ENCODE measurements at places on chromosomes 5 and 9.
A peak's percentile ranks its signal among the peaks of the same experiment; 100 is the strongest.

DNA sequence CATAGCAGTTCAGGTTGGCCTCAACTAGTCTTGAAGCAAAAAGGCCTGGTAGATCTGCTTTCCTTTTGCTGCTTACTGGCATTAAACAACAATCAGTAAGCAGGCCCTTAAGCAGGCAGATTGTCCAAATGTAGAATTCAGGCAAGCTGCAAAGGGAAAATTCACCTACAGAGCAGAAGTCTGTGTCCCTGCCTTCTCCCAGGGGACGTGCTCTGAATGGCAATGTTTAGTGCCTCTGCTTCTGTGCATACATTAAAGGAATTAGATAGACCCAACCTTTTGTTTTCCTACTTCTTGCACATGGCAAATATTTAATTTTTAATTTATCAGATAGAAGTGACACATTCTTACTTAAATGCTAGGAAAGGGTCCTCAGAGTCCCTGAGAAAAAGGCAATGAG is 328.8 kb upstream of the PIK3R1 start:
- no peak for DNase-seq

DNA sequence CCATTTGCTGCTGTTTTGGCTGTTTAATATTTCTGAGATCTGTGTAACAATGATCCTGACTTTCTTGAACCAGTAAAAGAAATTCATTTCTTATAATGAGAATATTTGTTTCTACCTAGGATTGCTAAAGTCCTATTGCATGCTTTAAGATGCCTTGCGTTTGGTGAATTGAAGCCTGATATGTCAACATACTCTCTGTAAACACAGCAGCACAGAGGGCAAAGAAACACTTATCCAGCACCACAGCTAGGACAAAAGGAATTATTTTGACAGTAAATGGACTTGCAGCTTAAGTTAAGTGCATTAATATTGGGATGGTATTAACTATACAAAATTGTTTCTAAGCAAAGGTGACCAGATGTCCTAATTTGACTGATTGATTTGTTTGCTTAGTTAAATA is 2031.2 kb upstream of the CDH6 start:
- no peak for DNase-seq

- DNase-seq: no peak
Measured at GRCh38 chr9:136082496-136083361, 12.4 kb downstream of the NACC2 start.

- DNase-seq: no peak
Measured at GRCh38 chr5:166926138-166926537, 1365.3 kb upstream of the WWC1 start.

DNA sequence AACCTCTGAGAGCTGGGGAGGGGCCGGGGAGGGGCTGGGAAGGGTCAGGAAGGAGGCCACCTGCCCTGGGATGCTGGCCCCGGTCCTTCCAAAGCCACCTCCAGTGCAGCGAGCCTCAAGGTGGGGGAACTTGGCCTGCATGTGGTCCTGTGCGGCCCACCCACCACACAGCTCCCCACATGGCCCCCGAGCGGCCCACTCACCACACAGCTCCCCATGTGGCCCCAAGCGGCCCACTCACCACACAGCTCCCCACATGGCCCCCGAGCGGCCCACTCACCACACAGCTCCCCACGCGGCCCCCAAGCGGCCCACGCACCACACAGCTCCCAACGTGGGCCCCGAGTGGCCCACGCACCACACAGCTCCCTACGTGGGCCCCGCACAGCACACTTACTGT is 2.0 kb upstream of the LCN10 start:
- DNase-seq: no peak

- DNase-seq: no peak
Measured at GRCh38 chr5:77869116-77869798, 93.1 kb upstream of the TBCA start.

DNA sequence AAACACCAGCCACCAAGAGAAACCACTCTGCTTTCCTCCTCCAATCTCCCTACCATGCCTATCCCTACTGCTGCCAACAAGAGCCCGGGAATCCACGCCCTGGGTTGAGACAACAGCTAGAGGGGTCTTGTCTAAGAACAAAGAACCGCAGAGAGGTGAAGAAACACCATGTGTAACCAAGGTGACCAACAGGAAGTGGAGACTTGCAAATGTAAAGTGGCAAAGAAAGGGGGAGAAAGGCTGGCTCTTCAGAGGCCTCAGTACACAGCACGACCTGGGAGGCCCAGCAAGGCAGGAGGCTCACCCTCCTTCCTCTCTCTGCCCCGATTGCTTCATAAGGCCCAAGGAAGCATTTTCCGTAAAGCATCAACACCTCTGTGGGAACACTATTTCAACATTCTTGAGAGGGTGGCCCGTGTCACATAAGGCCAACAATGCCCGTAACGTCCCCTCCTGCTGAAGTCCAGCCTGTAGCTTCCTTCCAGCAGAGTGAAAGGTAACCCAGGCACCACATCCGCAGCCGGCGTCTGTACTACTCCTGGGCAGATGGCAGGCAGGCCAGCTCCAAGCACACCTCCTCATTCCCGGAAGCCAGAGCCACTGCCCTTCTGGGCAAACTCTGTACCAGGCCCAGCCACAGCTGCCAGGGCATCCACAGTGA is 18.3 kb downstream of the CCNJL start:
- no peak for DNase-seq

- peak; percentile 13 for DNase-seq
Measured at GRCh38 chr5:60185231-60186099, 291.9 kb upstream of the PDE4D start.

DNA sequence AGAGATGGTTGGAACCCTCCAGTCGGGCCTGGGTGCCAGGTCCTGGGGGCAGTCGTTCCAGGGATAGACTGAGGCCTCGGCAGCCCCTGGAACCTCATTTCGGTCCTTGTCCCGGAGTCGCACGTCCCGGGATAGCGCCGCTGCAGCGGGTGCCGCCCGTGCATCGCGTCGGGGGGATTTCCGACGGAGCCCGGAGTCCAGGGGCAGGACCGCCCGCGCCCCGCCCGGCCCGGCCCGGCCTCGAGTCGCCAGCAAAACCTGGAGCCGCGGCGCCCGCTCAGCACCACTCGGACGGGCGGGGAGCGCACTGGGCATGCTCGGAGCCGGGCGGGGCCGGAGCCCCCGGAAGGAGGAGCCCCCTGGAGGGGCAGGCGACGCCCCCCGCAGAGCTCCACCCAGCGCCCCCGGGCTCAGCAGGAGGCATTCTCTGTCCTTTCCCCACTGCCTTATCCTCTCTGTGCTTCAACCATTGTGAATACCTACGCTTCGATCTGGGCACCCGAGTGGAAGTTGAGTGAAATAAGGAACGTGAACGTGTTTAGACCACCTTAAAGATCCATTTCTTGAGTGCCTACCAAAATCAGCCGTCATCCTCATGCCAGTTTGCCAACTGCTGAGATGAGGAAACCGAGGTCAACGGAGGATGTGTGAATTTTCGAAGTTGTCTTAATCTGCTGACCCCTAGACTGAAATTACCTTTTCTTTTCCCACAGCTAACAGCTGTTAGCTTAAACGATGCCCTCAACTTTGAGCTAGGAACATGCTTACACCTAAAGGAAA is 1.7 kb upstream of the PTPN3 start:
- no peak for DNase-seq

- DNase-seq: no peak
Measured at GRCh38 chr9:35856206-35856605, 14.0 kb downstream of the OR13J1 start.

DNA sequence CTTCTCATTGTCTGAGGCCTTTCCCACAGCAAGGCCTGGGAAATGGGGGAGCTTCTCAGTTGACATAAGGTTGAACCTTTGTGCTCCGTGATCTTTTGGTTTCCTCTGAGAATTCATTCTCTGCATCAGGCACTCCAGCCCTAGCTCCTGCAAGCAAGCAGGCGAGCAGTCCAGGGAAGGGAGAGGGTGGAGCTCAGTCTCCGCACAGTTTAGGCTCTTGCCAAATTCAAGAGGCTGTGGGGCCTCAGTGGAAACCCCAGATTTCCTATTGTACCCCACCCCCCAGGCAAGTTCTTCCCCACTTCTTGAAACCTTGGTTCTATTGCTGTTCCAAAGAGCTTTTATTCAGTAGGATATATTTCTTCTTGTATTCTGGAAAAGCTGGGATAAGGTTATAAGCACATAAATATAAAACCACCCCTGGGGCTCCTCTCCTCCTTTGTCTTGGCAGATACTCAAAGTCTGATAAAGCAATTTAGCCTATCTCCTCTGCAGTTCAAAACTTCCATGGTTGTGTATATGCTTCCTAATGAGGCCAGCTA is 147.2 kb downstream of the PDZD2 start:
- no peak for DNase-seq

GRCh38 chr9:89388084-89388867 is 70.0 kb downstream of the SECISBP2 start:
- DNase-seq: peak; percentile 74

DNA sequence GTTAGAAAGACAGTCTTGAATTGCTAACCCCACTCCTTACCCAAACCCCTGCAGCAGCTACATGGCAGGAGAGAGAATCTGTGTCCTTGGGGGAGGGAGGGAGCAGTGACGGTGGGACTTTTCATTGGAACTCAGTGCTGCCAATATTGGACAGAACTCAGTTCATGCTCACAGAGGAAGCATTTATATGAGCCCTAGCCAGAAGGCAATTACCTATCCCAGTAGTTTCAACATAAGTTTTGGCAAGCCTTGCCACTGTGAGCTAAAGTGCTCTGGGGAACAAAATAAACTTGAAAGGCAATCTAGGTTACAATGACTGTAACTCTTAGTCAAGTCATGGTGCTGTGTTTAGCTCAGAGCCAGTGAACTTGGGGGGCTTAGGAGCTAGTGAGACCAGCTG is 1013.4 kb upstream of the COX7C start:
- DNase-seq: no peak

DNA sequence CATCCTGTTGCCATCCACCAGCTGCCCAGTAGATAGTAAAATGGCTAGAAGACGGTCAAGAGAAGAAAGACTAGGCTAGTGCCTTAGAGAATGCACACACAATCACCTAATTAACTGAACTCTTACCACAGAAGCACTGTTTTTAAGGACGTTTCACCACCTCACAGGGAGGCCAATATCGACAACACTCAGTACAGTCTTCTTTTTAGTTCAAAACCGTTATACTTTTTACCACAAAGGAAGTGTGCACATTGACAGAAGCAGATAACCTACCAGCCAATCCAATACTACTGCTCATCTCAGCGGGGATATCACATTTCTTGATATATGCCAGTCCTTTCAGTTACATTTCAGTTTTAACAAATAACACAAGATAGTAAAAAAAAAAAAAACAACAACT is 122.3 kb downstream of the GNAQ start:
- no peak for DNase-seq

DNA sequence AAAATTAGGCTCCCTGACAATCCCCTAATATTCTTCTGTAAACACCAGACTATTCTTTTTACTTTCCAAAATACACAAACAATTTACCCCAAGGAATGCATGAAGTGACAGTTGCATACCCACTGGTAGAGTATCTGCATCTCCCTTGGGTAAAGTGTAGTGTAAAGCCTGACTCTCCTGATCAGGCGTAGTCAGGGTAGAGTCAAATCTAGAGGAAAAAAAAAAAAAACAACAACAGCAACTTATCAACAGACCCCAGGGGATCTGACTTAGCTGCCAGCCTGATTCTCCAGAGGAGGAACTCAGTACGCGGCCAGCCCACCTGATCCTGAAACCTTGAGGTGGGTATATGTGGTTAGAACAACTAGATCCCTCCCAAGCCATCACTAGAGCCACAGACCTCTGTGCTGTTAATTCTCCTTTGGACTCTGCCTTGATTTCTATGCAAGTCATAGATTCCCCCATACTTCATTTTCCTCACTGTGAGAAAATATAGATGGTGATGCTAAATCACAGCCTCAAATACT is 61.0 kb downstream of the ZNF608 start:
- DNase-seq: no peak

DNA sequence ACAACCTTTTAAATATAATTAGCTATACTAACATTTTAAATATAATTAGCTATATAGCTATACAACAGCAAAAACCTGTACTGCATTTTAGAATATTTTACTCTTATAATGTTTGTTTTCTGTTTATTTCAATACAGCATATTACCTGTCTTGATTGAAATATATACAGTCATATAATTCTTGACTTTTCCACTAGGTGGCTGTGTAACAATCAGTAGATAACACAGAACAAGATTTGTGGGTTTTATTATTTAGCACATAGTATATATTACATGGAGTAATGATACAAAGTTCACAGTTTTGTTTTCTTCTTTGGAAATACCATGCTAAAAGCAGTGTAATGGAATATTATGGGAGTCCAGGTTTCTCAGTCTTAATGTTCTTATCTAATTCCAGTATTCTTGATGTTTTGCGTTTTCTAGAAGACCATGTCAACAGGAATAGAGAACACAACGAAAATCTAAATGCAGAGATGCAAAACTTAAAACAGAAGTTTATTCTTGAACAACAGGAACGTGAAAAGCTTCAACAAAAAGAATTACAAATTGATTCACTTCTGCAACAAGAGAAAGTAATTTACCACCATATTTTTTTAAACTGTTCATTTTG is 13.3 kb downstream of the HMMR start:
- no peak for DNase-seq

GRCh38 chr5:963673-964531 is 44.7 kb upstream of the NKD2 start:
- peak; percentile 87 for DNase-seq

- no peak for DNase-seq
Measured at GRCh38 chr5:150035139-150035895, 34.8 kb downstream of the HMGXB3 start.

GRCh38 chr5:118224546-118224945 is 763.8 kb downstream of the DTWD2 start:
- DNase-seq: peak; percentile 90

DNA sequence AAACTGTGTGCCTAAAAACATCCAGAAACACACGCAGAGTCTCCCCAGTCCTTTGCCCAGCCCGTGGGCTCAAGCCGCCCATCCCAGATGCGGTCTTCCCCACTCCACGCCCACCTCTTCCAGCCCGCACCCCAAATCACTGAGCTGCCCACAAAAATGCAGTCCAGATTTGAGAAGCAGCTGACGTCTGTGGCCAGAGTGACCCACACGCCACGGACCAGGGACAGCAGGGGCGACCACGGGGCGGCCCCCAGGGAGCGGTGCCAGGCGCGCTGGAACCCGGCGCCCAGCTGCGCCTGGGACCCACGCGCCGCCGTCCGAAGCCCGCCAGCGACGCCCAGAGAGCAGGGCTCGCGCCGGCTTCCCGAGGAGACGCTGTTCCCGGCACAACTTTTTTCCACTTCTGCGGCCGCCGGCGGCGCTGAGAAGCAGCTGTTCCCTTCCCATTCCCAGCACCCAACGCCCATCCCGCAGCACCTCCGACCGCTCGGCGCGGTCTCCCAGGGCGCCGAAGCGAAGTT is 674 bp downstream of the LHFPL2 start:
- peak; percentile 64 for DNase-seq

Data from fibroblast of skin of abdomen (primary cell).